MM.1S (cell line): ENCODE measurements at places on chromosomes 5 and 9.

- no peak overlapping the region for H3K27ac ChIP-seq
- H3K27me3 ChIP-seq: no peaks in the 10 kb centered on the region
- H3K4me1 ChIP-seq: no peaks in the 10 kb centered on the region
- no peaks in the 10 kb centered on the region for H3K36me3 ChIP-seq
- DNase-seq: no peak
Measured at GRCh38 chr9:89649039-89649691, 44.4 kb downstream of the GADD45G start.

GRCh38 chr5:16902846-16903245, 33.2 kb downstream of the MYO10 start:
- H3K27ac ChIP-seq: no peak overlapping the region
- H3K4me3 ChIP-seq: no peak overlapping the region
- H3K27me3 ChIP-seq: no peaks in the 10 kb centered on the region
- H3K4me1 ChIP-seq: no peaks in the 10 kb centered on the region

DNA sequence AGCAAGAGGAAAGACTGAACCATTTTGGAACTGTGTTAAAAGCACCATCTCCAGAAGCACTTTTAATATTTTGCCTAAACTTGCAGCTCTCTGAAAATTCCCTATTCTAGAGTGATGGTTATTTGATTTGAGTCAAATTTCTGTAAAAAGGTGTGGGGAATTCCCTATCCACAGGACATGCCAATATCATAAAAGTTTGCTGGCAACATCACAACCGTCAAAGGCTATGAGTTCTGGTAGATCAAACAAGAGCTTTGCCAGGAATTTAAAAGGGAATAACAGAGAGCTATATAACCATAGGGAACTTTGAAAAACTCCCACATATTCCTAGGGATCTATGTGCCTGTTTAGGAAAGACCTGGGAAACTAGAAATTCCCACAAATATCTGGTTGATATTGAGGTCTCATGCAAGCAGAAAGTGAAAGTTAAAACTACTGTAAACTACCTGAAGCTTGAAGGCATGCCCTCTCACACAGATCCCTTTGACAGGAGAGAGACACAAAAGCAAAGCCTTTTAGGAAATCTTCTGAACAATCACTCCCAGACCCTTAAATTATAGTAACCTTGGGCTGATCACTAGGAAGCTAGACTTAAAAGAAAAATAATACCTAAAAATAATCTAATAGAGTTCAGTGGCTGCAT, 549.9 kb downstream of the ANXA1 start:
- H3K4me3 ChIP-seq: no peak overlapping the region
- H3K36me3 ChIP-seq: no peaks in the 10 kb centered on the region
- no peaks in the 10 kb centered on the region for H3K4me1 ChIP-seq
- no peak overlapping the region for H3K27ac ChIP-seq
- H3K27me3 ChIP-seq: no peaks in the 10 kb centered on the region
- no peak for DNase-seq

DNA sequence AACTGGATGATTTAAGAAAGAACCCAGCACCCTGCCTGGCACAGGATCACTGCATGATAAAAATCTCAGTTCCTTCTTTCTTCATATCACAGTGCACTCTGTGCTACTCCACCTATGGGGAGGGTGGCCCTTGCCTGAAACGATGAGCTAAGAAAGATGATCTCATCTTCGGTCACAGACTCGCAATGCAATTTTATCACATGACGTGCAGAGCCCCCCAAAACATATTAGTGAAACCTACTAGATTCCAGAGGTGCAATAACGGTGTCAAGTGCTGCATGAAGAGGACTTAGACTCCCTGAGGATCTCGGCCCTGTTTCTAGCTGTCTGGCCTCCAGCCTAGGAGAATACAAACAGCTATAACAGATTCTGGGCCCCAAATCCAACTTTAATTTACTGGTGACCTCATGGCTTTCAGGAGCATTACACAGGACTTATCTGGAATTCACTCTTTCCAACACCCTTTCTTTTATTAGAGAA, 104.0 kb downstream of the EBF1 start:
- H3K4me1 ChIP-seq: no peaks in the 10 kb centered on the region
- H3K27ac ChIP-seq: no peak overlapping the region
- DNase-seq: no peak
- no peak overlapping the region for H3K4me3 ChIP-seq

DNA sequence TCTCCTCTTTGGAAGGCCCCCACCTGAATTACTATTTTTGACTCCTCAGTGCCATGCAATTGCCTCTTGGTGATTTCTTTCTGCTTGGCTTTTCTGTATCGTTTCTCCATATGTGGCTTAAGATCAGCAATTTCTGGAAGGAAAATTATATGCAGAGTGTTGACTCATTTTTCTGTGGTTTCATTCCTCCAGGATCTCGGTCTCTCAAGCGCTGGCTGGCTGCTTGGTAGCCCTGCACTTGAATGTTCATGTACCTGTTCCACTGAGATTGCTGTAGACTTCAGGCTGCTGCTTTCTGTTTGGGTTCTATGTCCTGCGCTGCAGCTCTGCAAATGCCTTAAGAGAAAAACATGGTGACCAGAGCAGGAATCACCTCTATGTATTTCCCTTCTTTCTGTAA, 77.6 kb downstream of the INIP start:
- no peaks in the 10 kb centered on the region for H3K27me3 ChIP-seq
- no peak overlapping the region for H3K4me3 ChIP-seq
- no peaks in the 10 kb centered on the region for H3K36me3 ChIP-seq
- H3K27ac ChIP-seq: no peak overlapping the region
- DNase-seq: no peak

GRCh38 chr9:7976167-7976755, 176.7 kb upstream of the DMAC1 start:
- peak overlapping the region; percentile 21; the same call in 1 of the 2 replicates for H3K27ac ChIP-seq
- H3K4me3 ChIP-seq: no peak overlapping the region
- H3K27me3 ChIP-seq: peaks cover 13% of the 10 kb centered on the region
- H3K4me1 ChIP-seq: peaks cover 19% of the 10 kb centered on the region
